COR-L47 (cell line): ENCODE measurements at places on chromosomes 1 and 21.

GRCh38 chr1:155481741-155482241 lies 80.8 kb downstream of the ASH1L start:
- DNase-seq, result no peak

DNA sequence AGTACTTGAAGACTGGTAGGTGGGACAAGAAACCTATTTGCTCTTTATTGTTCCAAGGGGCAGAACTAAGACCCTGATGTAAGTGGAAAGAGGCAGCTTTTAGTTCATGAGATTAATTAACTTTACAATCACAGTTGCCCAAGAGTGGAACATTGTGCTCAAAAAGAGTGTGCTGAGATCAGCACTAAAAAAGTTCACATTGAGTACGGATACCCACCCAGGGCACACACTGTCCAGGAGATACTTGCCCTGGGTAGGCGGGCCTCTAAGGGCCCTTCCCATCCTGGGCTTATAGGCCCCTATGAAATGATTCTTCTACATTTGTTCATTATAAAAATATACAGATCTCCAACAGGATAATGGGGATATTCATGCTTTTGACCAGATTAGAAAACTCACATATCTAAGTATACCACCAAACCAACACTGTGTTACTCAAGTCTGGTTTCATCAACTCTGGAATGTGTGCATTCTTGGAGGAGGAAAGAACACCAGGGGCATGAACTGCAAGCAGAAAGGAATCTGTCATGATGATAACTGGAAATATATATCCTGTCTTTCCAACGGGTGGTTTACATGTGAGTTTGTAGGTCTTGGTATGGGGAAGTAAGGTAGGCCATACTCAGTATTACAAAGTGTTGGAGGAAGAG lies 626.2 kb downstream of the SMYD3 start:
- no peak for DNase-seq

GRCh38 chr1:47694011-47694890 lies 256.4 kb downstream of the FOXD2 start:
- DNase-seq, result no peak

- no peak for DNase-seq
These were observed 116.0 kb downstream of the ETS2 start for GRCh38 chr21:38921511-38922251.

DNA sequence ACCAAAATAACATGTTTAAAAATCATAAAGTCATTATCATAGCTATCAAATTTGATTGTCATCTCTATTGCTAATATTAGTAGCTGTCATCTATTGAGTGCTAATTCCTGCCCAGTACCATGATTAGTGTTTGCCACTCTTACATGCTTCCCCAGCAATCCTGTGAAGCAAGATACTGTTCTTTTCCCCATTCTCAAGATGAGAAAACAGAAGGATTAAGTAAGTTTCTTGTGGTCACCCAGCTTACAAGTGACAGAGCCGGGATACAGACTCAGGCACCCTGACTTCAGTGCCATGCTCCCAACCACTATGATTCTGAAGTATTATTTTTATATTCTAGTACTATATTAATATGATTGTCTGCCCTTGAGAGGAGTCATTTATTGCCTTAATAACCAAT lies 36.5 kb downstream of the LRRC8C start:
- no peak for DNase-seq

DNA sequence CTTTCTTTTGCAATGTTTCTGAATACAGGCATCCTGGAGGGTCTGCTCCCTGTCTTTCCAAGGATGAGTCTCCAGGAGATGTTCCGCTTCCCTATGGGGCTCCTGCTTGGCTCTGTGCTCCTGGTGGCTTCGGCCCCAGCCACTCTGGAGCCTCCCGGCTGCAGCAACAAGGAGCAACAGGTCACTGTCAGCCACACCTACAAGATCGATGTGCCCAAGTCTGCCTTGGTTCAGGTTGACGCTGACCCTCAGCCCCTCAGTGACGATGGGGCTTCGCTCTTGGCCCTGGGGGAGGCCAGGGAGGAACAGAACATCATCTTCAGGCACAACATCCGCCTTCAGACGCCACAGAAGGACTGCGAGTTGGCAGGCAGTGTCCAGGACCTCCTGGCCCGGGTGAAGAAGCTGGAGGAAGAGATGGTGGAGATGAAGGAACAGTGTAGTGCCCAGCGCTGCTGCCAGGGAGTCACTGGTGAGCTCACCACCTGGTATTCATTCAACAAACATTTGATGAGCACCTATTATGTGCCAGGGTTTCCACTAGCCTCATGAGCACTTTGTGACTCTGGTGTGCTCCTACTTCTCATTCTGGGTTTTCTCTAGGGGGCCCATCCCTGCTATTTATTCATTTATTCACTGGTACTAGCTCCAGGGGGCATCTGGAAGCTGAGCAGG lies 9.9 kb downstream of the TNN start:
- no peak for DNase-seq
